ENCODE measurements at places on chromosomes 6 and 20.
A peak's percentile ranks its signal among the peaks of the same experiment; 100 is the strongest.

GRCh38 chr6:117227245-117227962 is 38.0 kb upstream of the VGLL2 start:
- DNase-seq = no peak

DNA sequence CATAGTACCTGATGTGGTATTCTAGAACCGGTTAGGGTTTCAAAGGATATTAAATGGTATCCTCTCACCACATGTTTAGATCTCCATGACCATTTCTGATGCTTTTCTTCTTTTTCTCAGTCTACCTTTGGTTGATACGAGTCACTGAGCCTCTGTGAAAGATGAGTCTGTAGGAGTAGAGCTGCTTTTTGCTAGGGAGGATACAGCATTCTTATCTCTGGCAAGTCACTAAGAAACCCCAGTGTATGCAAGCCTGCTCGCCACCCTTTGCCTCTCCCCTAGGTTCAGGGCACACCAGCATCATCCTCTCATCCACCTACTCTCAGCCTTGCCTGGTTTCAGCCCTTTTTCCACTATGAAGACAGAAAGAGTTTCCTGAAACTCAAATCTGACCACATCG is 89.9 kb downstream of the MTFR2 start:
- DNase-seq = no peak

- DNase-seq = no peak
Measured at GRCh38 chr6:151765444-151765886, 42.0 kb upstream of the ESR1 start.

DNA sequence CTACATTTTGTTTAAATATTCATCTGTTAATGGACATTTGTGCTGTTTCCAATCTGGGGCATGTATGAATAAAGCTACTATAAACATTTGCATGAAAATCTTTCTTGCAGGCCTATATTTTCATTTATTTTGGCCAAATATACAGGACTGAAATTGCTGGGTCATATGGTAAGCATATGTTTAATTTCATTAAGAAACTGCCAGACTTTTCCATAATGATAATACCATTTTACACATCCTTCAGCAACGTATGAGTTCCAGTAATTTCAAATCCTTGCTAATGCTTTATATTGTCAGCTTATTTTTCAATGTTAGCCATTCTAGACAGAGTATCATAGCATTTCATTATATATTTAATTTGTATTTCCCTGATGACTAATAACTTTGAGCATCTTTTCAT is 51.0 kb downstream of the GPR6 start:
- DNase-seq = no peak

DNA sequence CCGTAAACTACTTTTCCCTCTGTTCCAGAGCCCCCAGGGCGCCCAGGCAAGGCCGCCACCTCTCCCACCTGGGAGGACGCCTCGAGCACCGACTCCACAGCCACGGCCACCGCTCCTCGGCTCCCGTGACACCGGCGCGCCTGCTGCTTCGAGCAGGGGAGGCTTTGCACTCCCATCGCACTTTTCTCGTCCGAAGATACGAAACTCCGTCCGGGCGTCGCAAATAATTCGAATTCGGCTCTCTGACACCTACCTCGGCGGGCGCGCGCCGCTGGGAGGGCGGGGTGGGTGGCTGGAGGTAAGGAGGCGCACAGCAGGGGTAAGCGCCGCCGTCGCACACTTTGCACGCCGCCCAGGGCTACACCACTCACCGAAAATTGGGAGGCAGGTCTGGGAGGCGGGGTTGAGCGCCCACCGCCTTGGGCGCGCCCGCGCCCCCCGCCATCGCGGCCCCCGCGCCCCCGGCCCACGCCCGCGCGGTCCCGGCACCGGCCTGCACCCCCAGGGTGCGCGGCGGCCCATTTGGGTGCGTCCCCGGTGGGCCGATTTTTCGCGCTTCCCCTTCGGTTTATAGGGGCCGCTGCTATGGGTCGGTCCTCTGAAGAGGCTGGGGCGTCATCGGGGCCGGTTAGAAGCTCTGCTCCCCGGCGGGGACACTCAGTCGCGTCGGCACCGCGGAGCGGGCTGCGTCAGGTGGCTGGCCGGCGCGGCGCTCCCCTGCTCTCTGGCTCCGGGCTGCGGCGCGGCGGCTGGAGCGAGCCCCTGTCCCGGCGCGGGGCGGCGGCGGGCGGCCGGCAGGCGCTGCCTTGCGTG is 36.2 kb downstream of the GNAS start:
- peak; percentile 32 for DNase-seq

- DNase-seq = no peak
Measured at GRCh38 chr20:7379621-7380220, 560.5 kb downstream of the HAO1 start.

DNA sequence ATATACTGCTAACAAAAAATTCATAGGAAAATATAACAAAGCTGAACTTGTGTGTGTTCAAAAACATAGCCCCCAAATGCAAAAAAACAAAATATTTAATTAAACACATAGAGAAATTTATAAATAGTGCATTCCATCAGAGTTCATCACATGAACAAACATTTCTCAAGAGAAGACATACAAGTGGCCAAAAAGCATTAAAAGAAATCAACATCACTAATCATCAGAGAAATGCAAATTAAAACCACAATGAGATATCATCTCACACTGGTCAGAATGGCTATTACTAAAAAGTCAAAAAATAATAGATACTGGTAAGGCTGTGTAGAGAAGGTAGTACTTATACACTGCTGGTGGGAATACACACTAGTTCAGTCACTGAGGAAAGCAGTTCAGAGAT is 39.6 kb upstream of the ADGRG6 start:
- no peak for DNase-seq
